ENCODE measurements at places on chromosomes 5 and 9.

DNA sequence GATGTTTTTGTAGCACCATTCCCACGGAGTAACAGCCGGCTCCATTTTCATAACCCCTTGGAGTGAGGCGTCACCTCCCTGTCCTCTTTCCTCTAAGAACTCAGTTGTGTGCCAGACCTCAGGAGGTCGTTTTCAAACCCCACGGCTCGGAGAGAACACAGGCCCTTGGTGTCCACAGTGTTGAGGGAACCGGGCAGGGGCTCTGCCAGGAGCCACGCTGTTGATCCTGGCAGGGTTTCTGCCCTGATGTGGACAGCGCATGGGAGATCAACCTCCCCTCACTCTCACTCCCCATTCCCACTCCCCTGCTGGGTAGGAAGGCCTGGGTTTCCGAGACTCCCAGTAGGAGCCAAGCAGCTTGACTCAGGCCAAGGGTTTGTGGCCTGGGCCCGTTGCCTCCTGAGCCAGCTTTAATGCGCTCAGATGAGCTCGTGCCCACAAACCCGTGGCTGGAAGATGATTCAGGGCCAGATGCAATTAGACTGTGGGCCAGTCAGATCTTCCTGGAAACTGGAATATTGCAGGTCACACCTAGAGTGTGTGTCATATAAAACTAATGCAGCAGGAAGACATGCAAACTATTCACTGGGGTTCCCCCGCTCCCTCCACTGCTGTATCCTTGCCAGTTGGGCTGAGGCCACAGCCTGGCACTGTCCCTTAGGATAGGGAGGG lies 133.4 kb downstream of the SLC12A2 start:
- DNase-seq = no peak

GRCh38 chr5:143315929-143316328 lies 87.6 kb downstream of the NR3C1 start:
- DNase-seq = no peak

DNA sequence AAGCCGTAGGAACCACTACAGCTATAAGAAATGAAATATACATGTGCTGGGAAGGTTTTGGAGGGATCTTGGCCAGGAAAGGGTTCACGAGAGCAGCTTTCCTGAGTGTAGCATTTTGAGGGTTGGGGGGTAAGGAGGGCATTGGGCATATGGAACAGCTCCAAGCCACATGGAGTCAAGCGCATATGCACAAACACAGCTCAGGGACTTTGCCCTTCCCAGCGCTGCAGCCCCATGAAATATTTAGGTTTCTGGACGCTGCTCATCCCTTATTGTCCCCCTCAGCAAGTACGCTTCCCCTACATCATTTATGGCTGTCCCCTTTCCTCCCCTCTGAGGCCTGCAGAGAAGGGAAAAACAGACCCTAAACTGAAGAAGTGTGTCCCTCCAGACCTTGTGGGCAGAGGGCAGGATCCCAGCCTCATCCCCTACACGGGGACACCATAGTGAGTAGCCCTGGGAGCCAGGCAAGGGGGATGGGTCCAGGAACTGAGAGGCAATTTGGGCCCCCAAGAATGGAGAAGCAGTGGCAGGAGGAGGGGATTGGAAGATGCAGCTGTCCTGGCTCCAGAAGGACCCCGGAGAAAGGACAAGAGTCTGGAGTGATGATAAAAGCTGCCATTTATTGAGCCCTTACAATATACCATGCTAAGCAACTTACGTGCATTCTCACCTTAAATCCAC lies 33.7 kb downstream of the PCDH1 start:
- no peak for DNase-seq

DNA sequence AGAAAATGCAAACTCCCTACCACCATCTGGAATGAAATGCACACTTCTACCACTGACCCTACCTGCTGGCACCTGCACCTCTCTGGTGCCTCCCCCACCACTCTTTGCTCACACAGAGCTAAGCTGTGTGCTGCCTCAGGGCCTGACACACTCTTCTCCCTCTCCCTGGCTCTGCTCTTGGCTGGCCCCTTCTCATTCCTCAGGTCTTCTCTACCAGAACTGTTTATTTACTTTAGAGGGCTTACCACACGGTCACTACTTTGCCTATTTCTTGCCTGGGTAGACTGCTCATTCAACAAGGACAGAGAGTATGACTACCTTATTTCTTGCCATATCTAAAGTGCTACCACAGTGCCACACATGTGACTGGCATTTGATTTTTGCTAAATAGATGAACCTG lies 3.3 kb downstream of the REEP5 start:
- DNase-seq = no peak

DNA sequence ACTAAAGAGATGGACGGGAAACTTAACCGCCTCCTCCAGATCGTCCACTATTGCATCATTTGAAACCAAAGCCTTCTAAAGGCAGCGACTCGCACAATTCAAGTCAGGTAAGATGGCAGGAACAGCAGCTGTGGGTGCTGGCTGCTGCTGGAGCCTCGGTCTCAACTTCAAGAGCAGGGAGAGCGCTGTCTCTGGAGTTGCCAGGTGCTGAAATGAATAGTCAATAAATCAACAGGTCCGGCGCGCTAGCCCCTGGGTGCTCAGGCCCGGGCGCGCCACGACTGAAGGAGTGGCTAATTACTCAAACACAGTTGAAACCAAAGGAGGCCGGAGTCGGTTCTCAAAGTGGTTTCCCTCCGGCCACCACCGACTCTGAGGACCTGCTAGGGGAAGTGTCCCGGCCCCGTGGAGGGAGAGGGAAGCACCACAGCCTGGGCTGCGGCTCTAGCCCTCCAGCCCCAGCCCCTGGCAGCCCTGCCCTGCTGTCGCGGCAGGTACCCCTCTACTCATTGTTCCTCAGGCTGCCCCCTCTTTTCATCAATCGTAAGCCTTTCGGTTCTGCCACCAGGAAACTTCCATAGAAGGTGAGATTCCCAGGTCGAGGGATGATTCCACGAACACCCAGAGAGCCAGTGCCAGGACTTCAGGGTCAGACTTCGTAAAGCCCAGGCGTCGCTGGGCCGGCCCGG lies 804 bp downstream of the TTC39B start:
- peak; percentile 40 for DNase-seq

DNA sequence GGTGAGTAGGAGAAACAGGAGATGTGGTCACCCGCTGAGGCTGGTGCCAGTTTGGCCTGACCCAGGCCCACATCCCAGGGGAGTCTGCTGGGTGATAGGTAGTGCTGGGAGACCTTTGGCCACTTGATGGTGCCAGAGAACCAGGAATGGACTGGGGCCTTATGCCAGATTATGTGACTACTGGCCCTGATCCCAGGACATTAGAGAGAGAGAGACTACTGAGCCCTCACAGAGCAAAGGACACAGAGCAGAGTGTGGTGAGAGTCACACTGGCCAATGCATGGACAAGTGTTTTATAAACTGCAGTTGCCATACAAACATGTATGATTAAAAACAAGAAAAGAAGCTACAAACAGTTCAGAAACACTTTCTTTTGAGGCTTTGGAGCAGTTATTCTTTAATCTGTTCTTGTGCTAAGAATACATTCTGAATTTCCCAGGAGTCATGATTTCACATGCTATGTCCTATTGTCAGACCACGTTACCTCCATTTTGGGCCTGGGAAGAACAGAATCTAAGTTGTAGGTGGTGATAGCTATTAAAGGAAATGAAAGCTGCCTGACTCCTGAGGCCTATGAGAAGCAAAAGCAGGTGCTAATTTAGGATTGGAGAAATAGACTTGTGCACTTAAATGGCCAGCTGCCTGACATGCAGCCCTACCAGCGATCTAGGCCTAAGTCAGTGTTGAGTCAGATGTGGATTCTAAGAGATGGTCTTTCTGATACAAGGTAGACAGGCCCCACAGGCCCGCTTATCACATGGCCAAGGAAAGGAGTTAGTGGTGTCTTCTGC lies 32.6 kb upstream of the TMOD1 start:
- no peak for DNase-seq
